ENCODE measurements at places on chromosomes 11 and 22.

DNA sequence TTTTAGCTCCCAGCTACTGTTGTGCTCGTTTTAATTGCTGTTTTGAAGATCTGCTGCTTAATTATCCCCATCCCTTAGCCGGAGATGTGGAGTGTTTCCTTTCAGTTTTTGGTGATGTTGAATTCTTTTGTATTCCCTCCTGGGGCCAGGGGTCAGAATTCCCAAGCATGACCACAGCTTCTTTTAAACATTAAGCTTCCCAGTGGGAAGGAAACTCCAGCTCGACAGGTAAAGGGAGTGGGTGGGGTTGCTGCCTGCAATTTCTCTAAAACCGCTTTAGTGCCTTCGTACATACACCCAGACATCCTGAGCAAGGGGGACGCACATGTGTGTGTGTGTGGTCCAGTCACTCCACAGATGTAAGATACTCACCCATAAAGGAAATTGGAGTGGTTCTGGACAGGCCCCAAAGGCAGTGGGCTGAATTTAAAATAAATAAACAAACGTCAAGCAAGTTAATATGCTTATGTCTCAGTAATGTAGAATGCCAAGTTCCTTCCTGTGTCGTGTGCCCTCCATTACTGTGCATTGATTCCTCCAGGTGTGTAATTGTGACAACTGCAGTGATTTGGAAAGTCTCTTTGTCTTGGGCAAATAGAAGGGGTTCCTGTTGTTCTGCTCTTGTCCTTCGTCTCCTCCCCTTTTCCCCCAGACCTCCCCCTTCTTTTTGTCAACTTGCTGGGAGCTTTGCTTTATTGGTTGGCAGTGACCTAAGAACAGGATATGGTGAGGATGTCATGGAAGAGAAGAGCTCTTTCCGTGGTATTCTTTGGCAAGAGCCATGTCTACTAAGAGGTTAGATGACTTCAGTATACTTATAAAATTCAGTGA, 19.2 kb upstream of the ADSL start:
- DNase-seq = no peak

- no peak for DNase-seq
Observed at GRCh38 chr11:75557666-75558494, 4.2 kb upstream of the SERPINH1 start.

GRCh38 chr11:89536926-89537325, 45.8 kb upstream of the NOX4 start:
- no peak for DNase-seq

DNA sequence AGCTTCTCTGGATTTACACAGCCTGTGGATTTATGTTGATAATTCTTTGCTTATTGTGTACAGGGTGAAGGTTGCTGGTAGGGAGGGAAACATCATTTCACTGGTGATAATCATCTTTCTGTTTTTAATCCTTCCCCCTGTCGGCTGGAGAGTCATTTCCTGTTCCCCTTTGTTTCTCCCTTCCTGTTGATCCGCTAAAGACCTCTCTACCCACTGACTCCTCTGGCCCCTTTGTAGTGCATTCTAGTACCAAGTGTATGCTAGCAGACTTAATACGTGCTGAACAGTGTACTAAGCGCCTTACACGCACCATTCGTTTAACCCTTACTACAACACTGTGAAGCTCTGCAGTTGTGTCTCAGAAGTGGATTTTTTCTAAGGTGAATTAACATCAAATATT, 19.0 kb upstream of the OR9Q1 start:
- no peak for DNase-seq

- no peak for DNase-seq
Observed at GRCh38 chr11:45622283-45622682, 43.1 kb downstream of the CHST1 start.

- peak; percentile 65 for DNase-seq
Observed at GRCh38 chr11:86672007-86672621, at the start of gene ME3. Gene ME3 (minus strand): TSS chr11:86672616.

- no peak for DNase-seq
Observed at GRCh38 chr11:87539596-87539995, 501.9 kb downstream of the TMEM135 start.

GRCh38 chr11:32713496-32713895, 81.0 kb downstream of the CCDC73 start:
- no peak for DNase-seq

GRCh38 chr11:129427376-129427775, 51.7 kb downstream of the BARX2 start:
- no peak for DNase-seq

GRCh38 chr11:61298663-61299244, 3.6 kb upstream of the VWCE start:
- DNase-seq = no peak

DNA sequence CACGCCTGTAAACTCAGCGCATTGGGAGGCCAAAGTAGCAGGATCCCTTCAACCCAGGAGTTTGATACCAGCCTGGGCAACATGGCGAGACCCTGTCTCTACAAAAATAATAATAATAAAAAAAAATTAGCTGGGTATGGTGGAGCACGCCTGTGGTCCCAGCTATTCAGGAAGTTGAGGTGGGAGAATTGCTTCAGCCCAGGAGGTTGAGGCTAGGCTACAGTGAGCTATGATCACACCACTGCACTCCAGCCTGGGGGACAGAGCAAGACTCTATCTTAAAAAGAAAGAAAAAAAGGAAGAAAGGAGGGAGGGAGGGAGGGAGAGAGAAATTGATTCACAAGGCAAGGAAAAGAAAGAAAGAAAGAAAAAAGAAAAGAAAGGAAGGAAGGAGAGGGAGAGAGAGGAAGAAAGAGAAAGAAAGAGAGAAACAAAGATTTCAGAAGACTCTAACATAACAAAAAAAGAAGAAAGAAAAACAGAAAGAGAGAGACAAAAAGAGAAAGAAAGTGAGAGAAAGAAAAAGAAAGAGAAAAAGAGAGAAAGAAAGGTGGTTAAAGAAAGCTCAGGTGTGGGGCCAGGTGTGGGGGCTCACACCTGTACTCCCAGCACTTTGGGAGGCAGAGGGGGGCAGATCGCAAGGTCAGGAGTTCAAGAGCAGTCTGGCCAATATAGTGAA, 37.3 kb upstream of the MYH9 start:
- no peak for DNase-seq

DNA sequence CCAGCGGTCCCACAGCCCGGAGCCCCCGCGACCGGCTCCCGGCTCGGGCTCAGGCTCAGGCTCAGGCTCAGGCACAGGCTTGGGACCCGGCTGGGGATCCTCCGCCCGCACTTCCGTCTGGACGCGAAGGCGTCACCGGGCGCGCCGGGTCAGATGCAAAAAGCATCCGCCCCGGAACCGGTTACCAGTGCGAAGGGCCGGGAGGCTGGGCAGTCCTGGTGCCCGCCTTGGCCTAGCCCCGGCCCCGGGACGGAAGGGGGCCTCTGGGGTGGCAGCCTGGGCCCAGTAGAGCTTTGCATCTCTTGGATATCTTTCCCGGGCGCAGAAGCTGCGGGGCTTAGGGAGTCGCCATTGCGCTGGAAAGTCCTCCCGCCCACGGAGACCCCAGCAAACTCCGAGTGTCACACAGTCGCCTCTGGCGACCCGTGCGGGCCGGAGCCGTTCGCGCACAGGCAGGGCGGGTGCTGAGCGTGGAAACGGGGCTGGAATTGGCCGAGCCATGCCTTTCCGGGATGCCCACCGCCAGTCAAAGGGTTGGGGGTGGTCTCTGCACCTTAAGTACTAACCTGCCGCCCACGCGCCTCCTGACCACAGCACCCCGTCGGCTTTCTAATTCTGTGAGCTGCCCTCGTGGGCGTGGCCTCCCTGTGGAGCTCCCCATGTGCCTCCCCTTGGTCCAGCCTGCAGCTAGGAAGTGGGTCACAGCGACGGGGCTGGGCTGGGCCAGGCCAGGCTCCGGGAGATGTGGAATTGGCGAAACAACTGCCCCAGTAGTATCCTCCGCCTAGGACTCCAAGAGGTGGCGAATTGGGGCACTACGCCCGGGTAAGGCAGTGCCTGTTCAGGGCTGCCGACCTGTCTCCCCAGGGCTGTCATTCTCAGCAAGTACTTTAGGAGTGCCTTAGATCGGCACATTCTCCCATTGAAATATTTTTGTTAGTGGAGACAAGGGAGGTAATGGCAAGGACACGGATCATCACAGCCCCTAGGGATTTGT, at the start of gene TMEM9B:
TMEM9B (minus strand) TSS at position 119 of the 997 bp plus-strand sequence. CDS start 129 bp downstream, outside the sequence.
- peak; percentile 92 for DNase-seq

DNA sequence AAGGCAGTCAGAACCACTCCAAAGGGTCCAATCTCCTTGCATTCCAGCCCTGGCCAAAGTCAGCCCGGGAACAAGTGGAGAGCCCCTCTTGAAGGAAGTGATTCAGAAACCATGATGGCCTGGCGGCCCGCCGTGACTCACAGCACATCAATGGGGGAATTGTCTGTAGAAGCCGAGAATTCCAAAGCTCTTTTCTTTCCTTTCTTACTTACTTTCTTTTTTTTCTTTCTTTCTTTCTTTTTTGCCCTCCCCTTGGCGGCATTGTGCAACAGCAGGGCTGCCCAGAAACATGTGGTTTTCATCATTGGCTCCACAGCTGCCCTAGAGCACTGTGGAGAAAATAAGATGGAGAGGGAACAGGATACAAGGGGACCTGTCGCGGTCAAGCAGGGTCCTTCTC, 140.2 kb upstream of the TIMP3 start:
- DNase-seq = no peak

DNA sequence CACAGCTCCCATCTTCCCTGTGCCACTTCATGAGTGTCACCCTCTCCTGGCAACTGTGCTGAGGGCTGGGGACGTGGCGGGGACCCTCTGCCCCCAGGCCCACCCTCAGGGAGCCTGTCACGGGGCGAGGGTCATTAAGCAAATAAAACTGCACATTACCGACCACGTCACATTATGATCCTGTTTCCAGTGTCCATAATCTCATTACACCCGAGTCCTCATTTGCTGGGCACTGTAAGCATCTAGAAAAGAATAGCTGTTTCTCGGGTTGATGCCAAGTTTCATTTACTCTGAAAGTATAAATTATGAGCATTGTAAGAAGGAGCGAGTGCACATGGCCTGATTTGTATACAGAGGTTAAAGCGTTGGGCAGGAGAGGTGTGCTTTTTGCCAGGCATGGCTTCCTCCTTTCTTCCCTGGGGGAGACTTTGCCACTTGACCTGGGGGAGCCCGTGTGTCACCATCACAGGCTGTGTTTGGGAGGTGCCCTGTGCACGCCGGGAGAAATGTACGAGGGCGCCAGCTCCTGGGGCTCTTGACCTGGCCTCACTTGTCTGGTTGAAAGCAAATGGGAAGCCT, 50.5 kb downstream of the LRP5 start:
- DNase-seq = no peak

DNA sequence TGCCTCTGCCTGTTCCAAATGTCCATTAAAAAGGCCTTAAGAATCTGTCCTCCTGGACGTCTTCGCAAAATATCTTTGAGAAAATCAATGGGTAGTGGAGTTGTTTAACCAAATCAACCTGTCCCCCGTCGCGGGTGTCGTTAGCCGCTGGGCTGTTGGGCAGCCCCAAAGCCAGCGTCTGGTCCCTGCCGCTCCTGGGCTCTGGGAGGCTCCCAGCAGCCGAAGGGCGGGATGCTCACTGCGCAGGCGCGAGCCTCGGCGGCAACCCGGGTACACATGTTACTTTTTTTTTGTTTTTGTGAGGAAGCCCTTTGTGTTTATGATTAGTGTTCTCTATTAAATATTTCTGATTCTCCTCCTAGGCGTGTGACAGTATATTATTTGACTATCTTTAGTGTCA, 12.6 kb downstream of the MMP10 start:
- no peak for DNase-seq

DNA sequence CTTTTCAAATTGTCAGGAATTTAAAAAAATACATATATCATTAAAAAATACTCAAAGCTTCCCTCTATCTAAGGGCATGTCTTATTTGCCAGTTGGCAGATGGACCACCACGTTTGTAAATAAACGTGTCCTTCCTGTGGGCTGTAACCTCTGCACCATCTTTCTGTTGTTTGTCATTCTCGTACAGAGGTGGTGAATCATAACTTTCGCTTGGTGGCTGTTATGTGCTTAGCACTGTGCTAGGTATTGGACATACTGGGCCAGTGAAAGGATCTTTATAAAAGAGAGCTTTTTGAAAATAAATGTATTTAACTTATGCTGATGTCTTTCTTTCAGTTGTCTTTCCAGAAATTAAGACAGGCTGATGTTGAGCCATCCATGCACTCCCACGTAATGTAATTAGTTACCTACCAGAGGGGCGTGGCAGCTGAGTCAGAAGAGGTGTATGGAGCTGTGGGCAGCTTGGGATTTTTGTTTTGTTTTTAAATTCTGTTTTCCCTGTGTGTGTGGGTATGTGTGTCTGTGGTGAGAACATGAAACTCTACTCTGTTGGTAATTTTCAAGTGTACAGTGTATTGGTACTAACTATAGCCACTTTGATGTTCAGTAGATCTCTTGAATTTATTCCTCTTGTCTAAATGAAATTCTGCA, 62.7 kb downstream of the TECTA start:
- peak; percentile 50 for DNase-seq

GRCh38 chr11:31326470-31327148, 42.9 kb downstream of the DCDC1 start:
- no peak for DNase-seq

- no peak for DNase-seq
Observed at GRCh38 chr22:30043161-30043560, 37.1 kb upstream of the HORMAD2 start.

- no peak for DNase-seq
Observed at GRCh38 chr11:103730131-103730940, 306.1 kb upstream of the DDI1 start.

DNA sequence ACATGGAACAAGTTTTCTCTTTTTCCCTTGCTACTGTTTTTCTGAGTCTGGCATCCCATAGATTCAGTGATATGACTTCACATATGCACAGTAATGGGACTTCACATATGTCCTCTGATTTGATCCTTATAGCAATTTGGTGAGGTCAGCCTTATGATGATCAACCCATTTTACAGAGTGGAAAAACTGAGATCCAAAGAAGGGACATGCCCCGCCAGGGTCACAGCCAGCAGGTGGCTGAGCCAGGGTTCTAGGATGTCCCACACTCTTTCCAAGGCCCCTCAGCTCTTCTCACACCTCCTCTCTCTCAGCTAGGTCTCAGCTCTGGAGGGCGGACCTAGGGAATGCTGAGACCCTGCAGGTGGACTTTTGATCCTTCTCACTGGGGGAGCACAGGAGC, 44.3 kb upstream of the CD82 start:
- DNase-seq = no peak

- DNase-seq = no peak
Observed at GRCh38 chr22:33894515-33894914, 25.8 kb downstream of the LARGE1 start.

DNA sequence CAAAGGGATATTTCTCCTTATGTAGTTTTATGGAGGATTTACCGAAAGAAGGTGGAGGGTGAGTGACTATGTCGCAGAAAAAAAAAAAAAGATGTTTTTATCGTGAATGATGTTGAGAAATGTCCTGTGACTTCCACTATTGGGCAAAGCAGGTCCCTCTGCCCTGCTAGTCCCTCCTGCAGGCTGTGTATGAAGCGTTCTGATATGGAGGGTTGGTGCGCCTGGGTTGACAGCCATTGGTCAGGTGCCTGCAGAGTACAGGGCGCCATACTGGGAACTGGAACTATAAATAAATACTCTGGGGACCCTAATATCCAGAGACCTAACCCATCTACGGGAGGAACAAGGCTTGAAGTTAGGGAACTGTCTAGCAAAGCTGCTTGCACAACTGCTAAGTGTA, 1.5 kb downstream of the IL17RA start:
- no peak for DNase-seq

GRCh38 chr11:59841514-59841913, 3.8 kb downstream of the CBLIF start:
- DNase-seq = no peak

Measured in activated CD4-positive, alpha-beta T cell treated with anti-CD3 and anti-CD28 coated beads, Interleukin-2, Interleukin-6, amounts not matched to agents 100 ng/mL and 50 ng/mL, durations not matched to agents 16 hours and 8 hours (primary cell).